ENCODE measurements at places on chromosomes 3 and 15.
A peak's percentile ranks its signal among the peaks of the same experiment; 100 is the strongest.

DNA sequence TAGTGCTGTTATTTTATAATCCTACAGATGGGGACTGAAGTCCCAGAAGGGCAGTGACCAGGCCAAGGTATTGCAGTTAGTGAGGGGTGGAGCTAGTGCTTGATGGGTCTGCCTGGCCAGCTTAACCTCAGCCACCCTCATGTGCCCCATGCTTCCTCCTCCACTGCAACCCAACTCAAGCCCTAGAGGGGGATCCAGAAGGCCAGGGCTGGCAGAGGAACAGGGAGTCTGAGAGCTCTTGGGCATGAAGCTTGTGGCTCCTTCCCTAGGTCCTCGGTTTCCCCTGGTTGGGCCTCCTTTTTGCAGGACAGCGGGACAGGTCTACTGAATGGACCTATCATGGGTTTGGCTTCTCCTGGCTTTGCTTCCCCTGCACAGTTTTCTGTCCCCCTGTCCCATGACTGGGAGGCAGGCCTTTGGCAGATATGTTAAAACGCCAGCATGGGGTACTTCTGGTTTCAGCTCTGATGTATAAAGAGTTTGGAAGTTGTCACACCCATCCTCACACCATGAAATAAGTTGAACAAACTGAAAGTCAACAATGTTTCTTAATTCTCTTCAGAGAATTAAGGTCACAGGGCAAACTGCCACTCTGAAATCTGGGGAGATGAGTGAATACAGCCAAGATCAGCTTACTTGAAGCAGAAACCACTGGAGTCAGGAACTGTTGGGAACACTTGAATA is 103.3 kb downstream of the SMAD6 start:
- no peak for DNase-seq

DNA sequence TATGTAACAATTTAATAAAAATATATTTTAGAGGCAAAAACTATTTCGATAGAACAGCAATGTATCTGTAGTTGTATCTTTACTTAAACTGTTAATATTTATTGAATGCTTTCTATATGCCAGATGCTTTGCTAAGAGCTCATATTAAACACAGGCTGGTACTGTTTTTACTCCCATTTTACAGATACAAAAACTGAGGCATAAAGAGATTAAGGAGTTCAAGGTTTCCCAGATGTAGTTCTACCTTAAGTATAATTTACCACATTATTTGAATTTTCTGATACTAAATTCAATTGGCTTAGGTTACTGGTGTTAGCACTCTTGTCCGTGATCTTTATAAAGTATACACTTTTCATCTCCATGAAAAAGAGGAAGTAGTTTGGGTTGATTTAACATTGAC is 149.8 kb downstream of the ROBO2 start:
- DNase-seq = no peak

DNA sequence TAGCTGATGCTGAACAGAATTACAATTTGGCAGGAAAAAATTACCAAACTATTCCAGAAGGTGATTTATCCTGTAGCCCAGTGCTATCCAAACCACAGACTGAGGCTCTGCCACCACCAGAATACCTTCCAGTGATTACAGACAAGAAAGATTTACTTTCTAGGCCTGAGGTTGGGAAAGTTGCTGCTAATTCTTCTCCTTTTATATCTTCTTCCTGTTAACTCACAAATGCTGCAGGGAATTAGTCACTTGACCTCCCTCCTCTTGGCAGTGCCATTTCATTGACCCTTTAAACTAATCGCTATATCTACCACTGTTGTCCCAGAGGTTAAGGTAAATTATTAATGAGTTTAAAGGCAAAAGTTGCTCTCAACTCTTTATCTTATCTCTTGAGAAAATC is 118.4 kb downstream of the CTNNB1 start:
- DNase-seq = no peak

DNA sequence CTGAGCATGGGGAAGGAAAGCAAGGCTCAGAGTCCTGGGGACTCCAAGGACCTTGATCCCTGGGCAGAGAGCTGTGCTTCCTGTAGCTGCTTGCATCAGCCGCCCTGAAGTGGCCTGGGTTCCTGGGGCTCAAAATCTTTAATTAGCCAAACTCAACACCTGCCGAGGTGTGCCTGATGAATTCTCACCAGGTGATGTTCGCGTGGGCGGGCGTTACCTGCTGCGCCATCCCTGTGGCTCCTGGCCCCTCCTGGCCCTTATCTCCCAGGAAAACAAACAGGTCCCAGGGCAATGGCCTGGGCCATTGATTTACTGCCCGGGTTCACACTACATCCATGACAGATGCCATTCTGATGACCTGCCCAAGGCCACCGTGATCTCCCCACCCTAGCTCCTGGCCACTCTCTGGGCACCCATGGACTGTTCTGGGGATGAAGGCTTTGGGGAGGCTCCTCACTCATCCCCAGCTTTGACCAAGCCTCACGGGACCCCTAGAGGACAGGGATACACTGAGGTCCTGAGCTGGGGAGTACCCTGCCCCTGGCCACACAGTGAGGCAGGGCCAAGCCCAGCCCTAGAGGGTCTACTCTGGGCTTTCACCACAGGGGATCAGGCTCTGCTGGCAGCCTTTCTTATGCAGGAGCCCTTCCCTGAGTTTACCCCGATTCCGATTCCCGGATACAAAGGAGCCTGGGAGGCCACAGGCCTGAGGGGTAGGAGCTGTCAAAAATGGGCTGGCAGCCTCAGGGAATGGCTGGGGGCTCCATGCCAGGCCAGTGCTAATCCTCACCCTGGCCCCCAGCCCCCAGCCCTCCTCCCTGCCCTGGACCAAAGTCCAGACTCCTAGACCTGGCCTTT is 5.7 kb downstream of the SLC38A3 start:
- DNase-seq = no peak

DNA sequence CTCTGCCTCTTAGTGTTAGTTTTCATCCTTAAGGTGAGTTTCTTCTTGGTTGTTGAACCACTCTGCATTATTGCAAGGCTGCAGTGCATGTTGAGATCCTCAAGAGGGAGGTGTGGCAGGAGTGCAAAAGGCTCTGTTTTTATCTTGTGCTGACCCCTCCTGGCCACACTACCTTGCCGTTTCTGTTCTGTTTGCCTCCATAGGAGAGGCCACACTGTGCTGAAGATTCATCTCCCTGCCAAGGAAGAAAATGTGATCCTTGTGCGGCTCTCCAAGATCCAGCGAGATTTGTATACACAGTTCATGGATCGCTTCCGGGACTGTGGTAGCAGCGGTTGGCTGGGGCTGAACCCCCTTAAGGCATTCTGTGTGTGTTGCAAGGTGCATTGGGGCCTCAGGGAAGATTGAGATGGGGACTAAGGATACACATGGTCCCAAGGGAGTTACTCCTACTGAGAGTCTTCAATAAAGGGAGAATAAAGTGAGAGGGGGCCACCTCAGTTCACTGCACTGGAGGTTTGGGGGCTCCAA is 33.0 kb upstream of the TEX264 start:
- DNase-seq = peak; percentile 42

- DNase-seq = no peak
These were observed 92.8 kb downstream of the PCSK6 start for GRCh38 chr15:101396484-101397261.

DNA sequence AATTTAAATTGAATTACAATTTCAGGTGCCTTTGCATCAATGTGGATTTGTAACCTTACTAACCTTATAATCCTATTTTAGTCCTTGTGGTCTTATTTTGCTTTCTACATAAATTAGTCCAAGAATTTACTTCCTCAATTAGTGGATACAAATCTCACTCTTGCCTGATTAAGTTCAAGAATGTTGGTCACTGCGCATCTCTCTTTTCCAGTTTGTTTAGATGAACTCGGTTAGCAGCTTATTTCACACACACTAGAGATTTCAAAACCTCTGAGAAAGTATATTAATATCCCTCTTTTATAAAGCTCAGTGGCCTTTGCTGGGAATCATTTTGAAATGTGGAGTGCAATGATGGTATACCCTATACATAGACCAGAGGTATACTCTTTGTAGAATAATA is 243.4 kb downstream of the DTWD1 start:
- DNase-seq = no peak

DNA sequence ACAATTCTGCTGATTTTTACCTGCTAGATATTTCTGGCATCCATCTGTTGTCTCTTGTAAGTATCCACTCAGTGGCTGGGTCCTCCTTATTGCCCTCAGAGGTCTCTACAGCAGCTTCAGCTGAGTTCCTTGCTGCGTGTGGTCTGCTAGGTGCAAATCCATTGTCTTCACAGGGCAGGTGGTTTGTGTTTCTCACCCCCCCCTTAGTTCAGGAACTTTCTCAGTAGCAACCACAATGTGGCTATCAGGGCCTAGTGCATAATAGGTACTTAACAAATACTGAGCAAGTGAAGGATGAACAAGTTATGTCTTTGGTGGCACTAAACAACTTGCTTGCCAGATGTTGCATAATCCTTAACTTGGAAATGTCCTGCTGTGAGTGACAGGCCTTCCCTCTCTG is 96.7 kb upstream of the KLHL25 start:
- DNase-seq = no peak

DNA sequence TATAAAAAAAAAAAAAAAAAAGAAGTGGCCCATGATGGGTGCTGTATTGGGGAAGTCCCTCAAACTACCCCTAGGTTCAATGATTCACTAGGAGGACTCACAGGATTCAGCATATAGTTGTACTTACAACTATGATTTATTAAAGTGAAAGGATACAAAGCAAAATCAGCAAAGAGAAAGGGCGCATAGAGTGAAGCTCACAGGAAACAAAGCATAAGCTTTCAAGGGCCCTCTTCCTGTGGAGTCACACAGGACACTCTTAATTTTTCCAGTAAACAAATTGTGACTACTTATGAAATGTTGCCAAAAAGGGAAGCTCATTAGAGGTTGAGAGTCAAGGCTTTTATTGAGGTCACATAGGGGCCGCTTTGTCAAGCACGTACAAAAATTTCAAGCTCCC is 153.7 kb upstream of the GAP43 start:
- DNase-seq = no peak

- DNase-seq = no peak
These were observed 55.8 kb downstream of the CMSS1 start for GRCh38 chr3:99873269-99874102.

- no peak for DNase-seq
These were observed 359 bp downstream of the TPM1 start for GRCh38 chr15:63042877-63043334.

DNA sequence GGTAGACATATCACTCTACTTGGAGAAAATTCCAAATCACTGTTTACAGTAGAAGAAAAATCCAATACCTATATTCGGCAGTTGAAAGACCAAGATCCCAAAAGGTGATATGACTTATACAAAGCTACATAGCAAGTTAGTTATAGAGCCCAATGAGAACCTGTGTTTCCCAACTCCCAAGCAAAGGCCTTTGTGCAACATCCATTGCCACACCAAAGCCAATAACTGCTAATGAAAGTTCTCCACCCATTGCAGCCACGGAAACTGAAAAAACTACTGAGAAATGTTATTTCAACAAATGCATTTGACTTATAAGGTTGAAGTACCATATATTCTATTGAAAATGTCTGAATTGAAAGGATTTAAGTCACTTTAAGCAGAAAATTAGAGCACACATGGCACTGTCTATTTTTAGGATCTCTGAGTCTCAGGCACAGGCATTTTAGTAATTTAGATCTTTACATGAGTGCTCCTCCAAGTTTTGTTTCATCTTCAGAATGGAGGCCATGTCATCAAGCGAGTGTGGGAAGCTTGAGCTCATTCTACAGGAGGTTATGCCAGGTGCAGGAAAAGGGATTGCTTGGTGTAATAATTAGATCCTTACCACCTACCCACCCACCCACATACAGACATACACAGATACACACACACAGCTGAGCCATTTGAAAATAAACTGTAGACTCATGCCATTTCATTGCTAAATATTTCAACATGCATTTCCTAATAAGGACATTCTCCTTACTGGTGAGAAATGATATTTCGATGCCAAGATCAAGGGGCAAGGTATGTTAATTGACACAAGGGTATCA is 19.7 kb upstream of the ANO10 start:
- no peak for DNase-seq

DNA sequence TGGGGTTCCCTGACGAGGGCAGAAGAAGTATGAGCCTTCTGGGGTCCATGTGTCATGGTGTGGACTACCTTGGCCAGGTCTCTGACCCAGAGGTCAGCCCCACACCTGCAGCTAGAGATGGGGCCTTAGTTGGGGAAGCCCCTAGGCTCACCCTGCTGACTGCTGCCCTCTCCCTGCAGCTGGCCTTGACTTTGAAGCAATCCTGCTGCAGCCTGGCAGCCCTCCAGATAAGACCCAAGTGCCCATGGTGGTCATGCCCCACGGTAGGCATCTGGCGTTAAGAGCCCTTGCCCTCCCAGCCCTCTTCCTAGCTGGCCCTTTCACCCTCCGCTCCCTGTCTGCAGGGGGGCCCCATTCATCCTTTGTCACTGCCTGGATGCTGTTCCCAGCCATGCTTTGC is 7.4 kb downstream of the APEH start:
- DNase-seq = no peak

DNA sequence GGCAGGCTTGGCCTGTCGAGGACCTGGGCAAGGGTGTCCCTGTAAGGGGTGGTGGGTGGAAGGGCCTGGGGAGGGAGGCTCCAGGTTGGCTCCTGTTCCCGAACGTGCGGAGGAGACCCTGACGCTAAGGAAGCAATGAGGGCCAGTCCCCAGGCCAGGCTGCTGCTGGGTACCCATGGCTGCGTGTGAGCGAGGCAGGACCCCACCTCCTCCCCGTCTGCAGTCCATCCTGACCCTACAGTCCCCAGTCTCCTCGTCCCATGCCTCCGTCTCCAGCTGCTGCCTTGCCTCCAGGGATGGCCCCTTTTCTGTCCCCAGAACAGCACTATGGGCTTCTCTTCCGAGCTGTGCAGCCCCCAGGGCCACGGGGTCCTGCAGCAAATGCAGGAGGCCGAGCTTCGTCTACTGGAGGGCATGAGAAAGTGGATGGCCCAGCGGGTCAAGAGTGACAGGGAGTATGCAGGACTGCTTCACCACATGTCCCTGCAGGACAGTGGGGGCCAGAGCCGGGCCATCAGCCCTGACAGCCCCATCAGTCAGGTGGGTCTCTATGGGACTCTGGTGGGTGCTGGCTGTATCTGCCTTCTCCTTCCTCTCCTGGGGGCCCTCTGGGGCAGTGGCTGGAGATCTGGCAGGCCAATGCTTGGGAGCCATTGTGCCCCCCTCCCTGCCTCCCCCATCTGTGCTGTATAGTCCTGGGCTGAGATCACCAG is 571 bp downstream of the FES start:
- DNase-seq = no peak

All from activated CD4-positive, alpha-beta T cell treated with anti-CD3 and anti-CD28 coated beads, Interleukin-10, Interleukin-2, amounts not matched to agents 100 ng/mL and 50 ng/mL, durations not matched to agents 16 hours and 8 hours (primary cell).